Gastrocnemius medialis (tissue), 4 donors: ENCODE measurements at places on chromosomes 1 and 21.

- H3K36me3 ChIP-seq = no peaks in the 10 kb centered on the region
- peaks cover 14% of the 10 kb centered on the region for H3K4me1 ChIP-seq
- H3K27me3 ChIP-seq = no peaks in the 10 kb centered on the region
- H3K4me3 ChIP-seq = no peak overlapping the region
- no peak for DNase-seq
Observed at GRCh38 chr1:155043793-155044192, 7.3 kb upstream of the ADAM15 start.

DNA sequence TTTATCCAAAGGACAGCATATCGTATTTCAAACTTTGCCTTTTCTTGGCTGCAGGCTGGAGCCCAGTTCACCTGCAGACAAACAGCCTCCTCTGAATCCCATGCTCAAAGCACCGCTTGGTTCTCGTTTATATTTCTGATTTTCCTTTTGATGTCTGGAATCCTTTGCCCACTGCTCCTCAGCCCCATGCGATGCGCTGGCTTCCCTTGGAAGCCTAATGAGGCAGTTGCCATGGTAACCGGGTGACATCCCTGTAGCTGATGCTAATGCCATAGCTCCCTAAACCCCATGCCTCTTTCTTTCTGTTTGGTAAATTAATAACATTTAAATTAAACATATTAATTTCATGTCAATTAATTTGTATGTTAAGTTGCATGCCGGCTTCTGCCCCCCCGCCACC is 327.1 kb downstream of the PRDM2 start:
- H3K27ac ChIP-seq = no peak overlapping the region
- H3K4me3 ChIP-seq = no peak overlapping the region
- no peak for DNase-seq
- no peaks in the 10 kb centered on the region for H3K4me1 ChIP-seq
- H3K36me3 ChIP-seq = no peaks in the 10 kb centered on the region

- no peak overlapping the region for H3K27ac ChIP-seq
- DNase-seq = no peak
- H3K4me3 ChIP-seq = no peak overlapping the region
- no peaks in the 10 kb centered on the region for H3K4me1 ChIP-seq
- no peaks in the 10 kb centered on the region for H3K36me3 ChIP-seq
Observed at GRCh38 chr1:243587823-243588560, 262.1 kb downstream of the AKT3 start.

GRCh38 chr1:116019653-116020253 is 43.4 kb downstream of the SLC22A15 start:
- peaks cover 6% of the 10 kb centered on the region for H3K4me1 ChIP-seq
- no peaks in the 10 kb centered on the region for H3K36me3 ChIP-seq
- no peak overlapping the region for H3K27ac ChIP-seq
- no peaks in the 10 kb centered on the region for H3K27me3 ChIP-seq
- H3K4me3 ChIP-seq = no peak overlapping the region

DNA sequence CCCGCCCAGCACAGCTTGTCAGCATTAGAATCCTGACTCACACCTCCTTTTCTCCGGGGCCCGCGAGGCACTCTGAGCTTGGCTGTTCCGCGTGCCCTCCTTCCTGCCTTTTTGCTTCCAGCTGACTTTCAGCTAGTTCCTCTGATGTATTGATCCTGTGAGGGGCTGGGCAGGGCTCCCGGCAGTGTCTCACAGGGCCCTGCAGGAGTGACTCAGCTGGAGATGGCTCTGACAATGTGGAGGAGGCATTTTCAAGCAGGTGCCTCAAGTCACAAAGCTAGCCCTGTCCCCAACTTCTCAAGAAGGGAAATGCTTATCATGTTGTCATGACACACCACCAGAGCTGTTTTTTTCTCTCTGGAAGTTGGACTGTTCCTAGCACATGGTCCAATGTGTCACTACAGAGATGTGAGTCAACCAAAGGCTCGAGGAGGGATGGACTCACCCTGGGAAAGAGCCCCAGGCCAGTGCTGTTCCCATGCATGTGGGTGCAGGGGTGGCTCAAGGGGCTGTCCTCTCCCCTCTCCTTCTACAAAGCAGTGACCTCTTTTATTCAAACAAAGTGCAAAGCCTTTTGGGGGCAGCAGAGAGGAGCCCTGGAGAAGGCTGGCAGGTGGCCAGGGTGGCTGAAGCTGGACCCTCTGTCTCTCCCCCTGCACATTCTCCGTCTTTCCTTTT is 30.6 kb downstream of the SYT6 start:
- no peaks in the 10 kb centered on the region for H3K36me3 ChIP-seq
- H3K27ac ChIP-seq = no peak overlapping the region
- no peak overlapping the region for H3K4me3 ChIP-seq
- no peaks in the 10 kb centered on the region for H3K27me3 ChIP-seq
- H3K4me1 ChIP-seq = no peaks in the 10 kb centered on the region
- no peak for DNase-seq
